Lung microvascular endothelial cell (primary cell): ENCODE measurements at places on chromosomes 3 and 15. TPM values are rescaled to one million over a fixed set of nuclear protein-coding genes. Genes with fewer than 3 reads are reported as not detected.

Gene WDR93
- not detected in 2 replicates for total RNA-seq

Gene ZFYVE19
- 18.1 and 21.4 TPM in 2 replicates for total RNA-seq

Gene CPNE9
- under 0.01 TPM in 1 of 2 replicates, not detected in the other for total RNA-seq

Gene LSMEM2
- not detected in 2 replicates for total RNA-seq

DNA sequence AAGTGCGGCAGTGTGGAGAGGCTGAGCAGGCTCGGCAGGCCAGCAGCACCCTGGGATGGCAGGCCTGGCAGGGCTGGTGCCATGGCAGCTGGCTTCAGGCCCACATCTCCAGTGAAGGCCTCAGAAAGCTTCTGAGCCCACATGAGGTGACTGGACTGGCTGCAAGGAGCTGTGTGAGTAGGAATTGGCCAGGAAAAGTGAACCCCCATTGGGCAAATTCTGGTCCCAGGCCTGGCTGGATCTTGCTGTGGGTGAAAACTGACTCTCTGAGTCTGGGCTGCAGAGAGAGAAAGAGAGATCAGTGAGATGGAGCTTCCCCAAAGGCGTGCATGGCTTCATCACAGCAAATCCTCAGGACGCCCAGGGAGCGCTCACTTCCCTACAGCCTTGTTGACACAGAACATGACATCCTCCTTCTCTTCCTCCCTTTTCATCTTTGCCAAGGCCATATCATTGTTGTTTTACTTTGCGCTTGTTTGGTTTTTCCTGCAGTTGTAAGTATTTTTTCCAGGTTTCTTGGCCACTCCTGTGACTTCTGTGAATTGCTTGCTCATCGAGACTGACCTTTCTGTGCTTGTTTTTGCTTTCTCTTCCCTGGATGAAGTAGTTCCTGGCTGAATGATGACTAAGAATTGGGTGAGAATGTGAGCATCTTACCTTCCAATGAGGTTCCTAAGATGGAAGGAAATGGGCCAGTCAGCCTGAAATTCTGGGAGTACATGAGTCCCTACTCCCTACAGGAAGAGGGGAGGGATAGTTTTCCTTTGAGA, 299.1 kb downstream of the TLE3 start:
- peak; percentile 76 for DNase-seq

DNA sequence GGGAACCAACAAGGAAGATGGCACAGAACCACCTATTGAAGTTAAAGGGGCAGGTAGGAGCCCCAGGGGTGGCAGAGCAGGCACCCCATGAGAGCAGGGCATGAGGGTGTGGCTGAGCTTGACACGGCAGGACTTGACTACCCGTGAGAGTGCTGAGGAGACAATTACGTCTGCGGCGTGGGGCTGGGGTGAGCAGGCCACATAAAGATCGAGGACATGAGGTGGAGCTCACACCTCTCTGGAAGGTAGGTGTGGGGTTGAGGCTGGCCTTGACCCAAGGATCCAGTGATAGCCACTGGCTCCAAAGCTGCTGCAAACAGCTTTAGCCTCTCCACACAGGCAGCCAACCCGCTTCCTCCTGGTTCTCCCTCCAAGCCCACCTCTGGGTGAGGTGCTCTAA, 64.5 kb downstream of the PCSK6 start:
- DNase-seq = no peak

DNA sequence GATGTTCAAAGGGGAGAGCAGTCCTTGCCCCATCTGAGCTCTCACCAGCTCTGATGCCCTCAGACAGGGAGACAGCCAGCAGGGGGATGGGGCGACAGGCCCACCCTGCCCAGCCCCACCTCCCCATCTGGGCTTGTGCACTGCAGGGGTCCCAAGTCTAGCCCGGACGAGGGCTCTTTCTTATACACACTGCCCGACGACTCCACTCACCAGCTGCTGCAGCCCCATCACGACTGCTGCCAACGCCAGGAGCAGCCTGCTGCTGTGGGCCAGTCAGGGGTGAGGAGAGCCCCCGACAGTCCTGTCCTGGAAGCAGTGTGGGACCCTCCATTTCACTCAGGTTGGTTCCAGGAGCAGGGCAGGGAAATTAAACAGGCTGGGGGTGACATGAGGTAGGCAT, 73.9 kb downstream of the BOC start:
- no peak for DNase-seq

GRCh38 chr3:42736531-42736930, 33.9 kb upstream of the HHATL start:
- DNase-seq = no peak

DNA sequence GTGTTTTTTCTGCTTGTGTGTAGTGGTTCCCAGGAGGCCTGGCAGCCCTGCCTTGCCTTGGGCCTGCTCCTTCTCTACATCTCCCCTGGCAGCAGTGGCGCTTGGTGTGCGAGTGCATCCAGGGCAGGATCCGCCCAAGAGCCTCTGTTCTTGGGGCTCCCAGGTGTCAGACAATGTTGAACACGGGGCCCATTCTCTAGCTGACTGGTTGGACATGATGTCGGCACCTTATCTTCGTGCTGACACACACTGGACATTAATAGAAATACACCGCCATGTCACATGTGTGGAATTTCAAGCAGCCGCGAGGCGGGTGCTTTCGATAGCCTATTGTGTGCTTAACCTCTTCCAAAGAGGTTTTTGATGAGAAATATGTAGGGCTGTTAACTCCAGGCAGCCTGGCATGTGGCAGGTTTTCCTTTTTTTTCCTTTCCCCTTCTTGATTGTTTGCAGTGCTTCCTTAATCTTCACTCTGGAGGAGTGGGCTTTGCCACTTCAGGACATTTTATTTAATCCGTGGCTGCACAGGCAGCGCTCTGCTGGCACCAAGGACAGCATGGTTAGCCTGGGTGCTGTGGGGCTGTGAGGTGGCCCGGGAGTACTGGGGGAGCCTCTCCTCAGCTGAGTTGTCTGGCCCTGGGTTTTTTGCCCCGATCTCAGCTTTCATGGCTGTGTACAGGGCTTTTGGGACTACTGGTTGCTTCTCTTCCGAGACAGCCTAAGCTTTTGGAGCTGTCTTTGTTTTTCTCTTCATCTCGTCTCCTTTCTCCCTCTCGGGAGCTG, 42.5 kb downstream of the CHCHD6 start:
- DNase-seq = peak; percentile 4

GRCh38 chr15:70633103-70633831, 130.1 kb downstream of the UACA start:
- DNase-seq = no peak

GRCh38 chr15:70741107-70741531, 22.2 kb downstream of the UACA start:
- peak; percentile 72 for DNase-seq
